ENCODE measurements at places on chromosomes 1 and 21. TPM values are rescaled to one million over a fixed set of nuclear protein-coding genes. Genes with fewer than 3 reads are reported as not detected.

The LAPTM5 gene
- 551 TPM for polyA plus RNA-seq

The TCEA3 gene
- polyA plus RNA-seq: 57.2 TPM

The OR6K3 gene
- not detected for polyA plus RNA-seq

The FAM177B gene
- polyA plus RNA-seq: not detected

The MTARC1 gene
- not detected for polyA plus RNA-seq

The IVL gene
- not detected for polyA plus RNA-seq

Measured in naive thymus-derived CD4-positive, alpha-beta T cell (primary cell).